GM12865 (cell line): ENCODE measurements at places on chromosomes 13 and 19.

- no peak for DNase-seq
These were observed 9.3 kb upstream of the TRPC4 start for GRCh38 chr13:37878921-37879320.

DNA sequence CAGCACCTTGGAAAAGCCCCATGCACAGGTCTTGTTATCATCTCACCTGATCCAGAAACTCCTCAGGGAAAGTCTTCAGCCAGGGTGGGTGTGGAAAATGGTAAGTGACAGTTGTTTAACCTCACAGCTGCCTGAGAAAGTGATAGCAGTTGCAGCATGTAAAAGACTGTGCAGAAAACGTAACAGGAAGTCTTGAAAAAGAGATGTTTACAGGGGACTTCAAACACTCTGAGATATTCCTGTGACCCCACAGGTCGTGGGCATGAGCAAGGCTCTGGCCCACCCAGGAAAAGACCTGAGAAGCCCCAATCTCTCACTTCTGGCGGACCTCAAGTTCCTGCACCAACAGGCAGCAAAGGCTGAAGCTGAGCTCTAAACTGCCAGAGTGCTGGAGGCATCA is 826.9 kb downstream of the UQCRFS1 start:
- no peak for DNase-seq

DNA sequence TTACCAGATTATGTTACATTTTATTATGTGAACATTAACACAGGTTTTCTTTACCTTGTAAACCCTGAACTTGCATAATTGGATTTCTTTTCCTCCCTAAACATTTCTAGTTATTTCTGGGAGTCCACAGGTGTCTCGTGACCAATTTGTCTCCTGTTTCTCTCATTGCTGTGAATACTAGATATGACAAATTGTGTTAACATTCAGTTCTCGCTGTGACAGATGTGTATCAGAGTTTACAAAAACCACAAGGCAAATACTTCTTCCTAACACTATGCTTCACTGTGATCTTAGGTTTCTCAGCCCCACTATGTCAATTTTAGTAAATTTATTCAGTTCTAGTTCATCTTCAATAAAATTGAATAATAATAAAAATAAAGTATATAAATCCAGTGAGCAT is 1554.9 kb downstream of the EFNB2 start:
- DNase-seq = no peak

- DNase-seq = no peak
These were observed 102.5 kb downstream of the GADD45B start for GRCh38 chr19:2578391-2578890.

DNA sequence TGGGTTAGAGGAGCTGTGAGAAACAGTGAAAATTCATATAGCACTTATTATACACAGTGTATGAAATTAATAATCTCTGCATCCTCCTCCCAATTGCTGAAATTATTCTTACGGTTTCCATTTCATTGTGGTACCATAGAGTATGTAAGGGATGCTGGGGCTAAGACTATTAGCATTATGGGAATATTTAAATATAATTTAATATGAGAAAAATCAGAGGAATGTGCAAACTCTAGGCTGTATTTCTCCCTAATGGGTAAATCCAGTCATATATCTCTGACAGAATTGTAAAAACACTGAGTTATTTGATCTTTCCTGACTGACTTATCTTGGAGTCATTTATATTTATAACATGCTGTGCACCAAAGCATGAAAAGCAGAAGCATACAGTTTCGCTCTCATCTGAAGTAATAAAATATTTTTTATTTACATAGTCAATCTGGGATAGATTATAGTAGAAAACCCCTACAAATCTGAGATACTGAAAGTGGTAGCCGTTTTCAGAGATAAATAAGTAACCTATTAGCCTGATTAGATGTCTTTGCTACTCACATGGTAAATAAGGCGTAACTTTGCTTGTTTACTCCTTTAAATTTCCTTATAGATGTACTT is 34.9 kb downstream of the LRCH1 start:
- no peak for DNase-seq

GRCh38 chr19:10288662-10289166 is 1.0 kb upstream of the ICAM5 start:
- peak; percentile 86 for DNase-seq

DNA sequence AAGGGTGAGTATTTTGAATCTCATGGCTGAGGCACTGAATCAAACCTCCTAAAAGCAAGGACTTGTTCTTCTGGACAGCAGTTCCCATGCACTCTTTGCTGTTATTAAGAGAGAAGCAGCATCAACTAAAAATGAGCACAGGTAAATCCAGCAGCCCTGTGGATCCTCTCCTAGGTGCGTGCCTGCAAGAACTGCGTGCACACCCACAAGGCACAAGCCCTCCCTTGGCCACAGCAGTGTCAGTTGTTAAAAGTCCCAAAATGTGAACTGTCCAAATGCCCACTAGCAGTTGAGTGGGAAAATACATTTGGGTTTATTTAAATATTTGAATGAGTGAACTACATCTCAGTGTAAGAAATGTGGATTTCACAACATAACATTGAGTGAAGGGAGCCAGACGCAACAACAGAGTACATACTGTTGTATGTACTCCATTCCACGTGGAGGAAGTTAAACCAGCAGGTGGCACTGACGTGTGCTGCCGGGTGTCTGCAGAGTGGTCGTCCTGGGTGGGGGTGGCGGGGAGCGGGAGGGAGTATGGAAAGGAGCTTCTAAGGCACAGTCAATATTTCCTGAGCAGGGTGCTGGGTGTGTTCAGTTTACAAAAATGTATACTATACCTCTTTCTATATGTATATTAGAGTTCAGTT is 266.4 kb downstream of the NALCN start:
- peak; percentile 2 for DNase-seq

DNA sequence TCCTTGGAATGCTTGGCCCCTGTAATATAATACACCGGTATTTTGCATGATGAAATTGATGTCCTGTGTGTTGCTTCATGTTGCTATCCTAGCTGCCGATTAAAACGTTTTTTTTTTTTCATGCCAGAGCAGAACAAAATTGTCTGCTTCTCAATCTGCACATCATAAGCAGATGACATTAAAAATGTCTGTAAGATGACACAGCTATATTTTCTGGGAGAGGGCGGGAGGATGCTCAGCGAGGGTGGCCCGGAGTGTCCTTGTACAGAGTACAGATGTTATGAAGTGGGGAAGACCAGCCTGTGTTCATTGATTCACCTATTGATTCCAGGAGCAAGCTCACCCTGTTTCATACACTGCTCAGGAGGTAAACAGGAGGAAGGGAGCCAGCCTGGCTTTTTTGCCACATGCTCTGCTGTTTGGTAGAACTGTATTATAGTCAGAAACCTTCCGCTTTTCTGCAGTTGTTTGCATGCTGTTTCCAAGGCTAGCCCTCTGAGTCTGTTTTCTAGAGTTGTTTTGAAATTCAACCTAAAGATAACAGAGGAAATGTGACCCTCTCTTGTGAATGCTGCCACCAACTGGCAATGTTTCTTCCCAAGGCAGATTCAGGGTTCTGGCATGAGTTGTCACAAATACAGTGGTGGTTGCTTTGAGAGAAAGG is 4.7 kb upstream of the IRS2 start:
- no peak for DNase-seq

DNA sequence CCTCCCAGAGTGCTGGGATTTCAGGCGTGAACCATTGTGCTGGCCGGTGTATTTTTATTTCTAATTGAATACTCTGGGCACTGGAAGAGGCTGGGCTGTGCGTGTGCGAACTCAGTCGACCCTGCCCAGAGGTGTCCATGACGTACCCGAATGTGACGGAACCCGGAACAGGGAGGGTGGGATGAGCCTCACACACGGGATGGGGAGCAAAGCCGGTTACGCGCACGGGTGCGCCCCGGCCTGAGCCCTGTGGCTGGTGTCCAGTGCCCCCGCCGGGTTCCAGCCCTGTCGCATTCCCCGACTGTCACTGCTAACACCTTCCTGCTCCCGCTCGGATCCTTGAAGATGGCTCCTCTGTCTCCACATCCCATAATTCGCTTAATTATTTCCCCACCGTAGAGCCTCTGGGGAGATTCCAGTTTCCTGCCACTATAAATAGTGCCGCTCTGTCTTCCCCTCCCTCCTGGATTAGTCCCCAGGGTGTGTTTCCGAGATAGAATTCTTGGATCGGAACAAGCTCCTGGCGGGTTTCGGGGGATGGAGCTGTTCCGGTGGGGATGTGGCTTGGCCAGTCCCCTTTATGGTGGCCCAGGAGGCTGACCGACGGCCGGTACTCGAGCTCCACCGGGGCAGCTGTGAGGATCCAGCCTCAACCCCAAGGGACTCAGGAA is 22.0 kb downstream of the SBNO2 start:
- no peak for DNase-seq

GRCh38 chr19:51702103-51702824 is 9.1 kb downstream of the SPACA6 start:
- peak; percentile 20 for DNase-seq

- DNase-seq = no peak
These were observed 151.7 kb downstream of the EFNB2 start for GRCh38 chr13:106383791-106384190.

- peak; percentile 65 for DNase-seq
These were observed 180.6 kb downstream of the FOXO1 start for GRCh38 chr13:40485611-40486517.

- peak; percentile 72 for DNase-seq
These were observed 6.7 kb downstream of the ZNF565 start for GRCh38 chr19:36207605-36208252.

DNA sequence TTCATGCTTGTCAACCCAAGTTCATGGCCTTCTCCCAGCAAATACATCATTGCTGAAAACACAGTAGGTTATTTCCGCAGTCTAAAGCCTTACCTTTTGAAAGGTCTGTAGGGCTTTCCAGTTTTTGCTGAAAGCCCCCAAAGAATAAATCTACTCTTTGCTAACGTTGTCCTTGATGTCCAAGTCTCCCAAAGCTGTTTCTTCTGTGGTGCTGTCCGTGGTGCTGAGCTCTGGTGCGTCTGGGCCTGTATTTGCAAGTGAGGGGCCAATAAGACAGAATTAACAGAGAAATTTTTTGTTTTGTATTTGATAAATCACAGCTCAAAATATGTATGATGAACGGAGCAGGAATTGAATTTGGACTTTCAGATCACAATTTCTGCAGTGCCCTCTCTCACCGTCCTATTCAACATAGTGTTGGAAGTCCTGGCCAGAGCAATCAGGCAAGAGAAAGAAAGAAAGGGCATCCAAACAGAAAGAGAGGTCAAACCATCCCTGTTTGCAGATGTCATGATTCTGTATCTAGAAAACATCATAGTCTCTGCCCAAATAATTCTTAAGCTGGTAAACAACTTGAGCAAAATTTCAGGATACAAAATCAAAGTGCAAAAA is 9.8 kb upstream of the LGALS16 start:
- peak; percentile 38 for DNase-seq

- DNase-seq = no peak
These were observed 5.0 kb upstream of the ZNF765 start for GRCh38 chr19:53389978-53390377.

- no peak for DNase-seq
These were observed 50.1 kb upstream of the SPACA7 start for GRCh38 chr13:112325920-112326645.

DNA sequence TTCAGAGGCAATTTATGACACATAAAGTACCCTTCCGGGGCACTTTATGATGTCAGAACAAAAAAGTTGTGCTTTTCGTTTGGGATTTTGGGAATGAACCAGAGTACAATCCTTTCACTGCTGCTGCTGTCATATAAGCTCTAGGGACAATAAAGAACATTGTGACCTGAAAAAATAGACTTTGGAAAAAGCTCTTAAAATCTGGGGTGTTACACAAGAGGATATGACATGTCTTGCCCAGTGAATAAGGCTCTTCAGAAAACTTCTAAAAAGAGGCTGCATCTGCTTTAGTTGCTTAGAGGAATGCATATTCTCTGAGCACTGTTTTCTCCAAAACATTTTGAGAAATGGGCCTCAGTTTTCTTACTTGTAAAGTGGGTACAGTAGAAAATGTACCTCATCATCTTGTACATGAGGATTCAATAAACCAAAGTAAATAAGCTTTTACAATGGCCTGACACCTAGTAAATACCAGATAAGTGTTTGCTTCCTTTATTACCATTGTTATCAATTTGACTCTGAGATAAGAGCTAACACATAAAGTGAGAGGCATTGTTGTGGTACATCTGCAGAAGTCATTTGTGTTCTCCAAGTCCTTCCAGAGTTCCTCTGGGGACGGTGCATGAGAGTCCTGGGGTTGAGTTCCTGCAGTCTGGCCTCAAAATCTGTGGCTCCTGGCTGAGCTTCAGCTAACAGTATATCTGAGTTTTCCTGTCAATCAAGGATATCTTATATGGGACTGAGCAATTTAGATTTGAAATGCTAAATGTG is 67.4 kb upstream of the EDNRB start:
- DNase-seq = no peak

- no peak for DNase-seq
These were observed 248.4 kb downstream of the RFC3 start for GRCh38 chr13:34066344-34066743.

DNA sequence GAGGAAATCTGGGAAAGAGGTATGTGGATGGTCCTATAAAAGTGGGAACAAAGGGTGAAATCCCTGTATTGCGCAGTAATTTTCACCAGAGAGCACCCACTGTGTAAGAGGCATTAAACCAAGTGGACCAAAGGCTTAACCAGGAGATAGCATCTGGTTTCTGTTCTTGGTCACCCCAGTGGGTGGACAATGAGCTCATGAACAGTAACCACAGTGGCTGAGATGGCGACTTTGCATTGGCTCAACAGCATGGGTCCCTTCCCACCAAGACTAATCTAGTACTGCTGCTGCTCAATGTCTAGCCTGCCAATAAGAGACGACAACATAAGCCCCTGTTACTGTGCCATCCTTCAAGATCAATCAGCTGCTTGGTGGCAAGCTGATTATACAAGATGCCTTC is 36.6 kb downstream of the CCDC169 start:
- no peak for DNase-seq

DNA sequence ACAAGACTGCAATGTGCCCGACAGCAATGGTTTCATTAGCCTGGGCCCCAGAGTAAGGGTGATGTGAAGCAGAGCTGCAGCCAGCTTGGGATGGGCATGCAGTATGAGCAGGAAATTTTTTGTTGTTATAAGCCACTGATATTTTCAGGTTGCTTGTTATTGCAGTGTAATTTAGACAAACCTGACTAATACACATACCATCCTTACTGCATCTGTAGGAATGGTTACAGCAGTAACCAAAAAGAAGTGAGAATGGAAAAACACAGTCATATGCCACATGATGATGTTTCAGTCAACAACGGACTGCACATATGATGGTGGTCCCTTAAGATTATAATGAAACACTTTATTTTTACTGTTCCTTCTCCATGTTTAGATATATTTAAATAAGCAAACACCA is 8.6 kb upstream of the POMP start:
- DNase-seq = no peak

- no peak for DNase-seq
These were observed 193.2 kb downstream of the URI1 start for GRCh38 chr19:30135093-30135757.
